ENCODE measurements at places on chromosomes 3 and 15. TPM values are rescaled to one million over a fixed set of nuclear protein-coding genes. Genes with fewer than 3 reads are reported as not detected.
A peak's percentile ranks its signal among the peaks of the same experiment; 100 is the strongest.

GRCh38 chr15:101139986-101140696 is 111.7 kb downstream of the CHSY1 start:
- H3K4me3 ChIP-seq = no peak overlapping the region
- no peaks in the 10 kb centered on the region for H3K36me3 ChIP-seq
- DNase-seq = no peak
- no peak overlapping the region for H3K27ac ChIP-seq

DNA sequence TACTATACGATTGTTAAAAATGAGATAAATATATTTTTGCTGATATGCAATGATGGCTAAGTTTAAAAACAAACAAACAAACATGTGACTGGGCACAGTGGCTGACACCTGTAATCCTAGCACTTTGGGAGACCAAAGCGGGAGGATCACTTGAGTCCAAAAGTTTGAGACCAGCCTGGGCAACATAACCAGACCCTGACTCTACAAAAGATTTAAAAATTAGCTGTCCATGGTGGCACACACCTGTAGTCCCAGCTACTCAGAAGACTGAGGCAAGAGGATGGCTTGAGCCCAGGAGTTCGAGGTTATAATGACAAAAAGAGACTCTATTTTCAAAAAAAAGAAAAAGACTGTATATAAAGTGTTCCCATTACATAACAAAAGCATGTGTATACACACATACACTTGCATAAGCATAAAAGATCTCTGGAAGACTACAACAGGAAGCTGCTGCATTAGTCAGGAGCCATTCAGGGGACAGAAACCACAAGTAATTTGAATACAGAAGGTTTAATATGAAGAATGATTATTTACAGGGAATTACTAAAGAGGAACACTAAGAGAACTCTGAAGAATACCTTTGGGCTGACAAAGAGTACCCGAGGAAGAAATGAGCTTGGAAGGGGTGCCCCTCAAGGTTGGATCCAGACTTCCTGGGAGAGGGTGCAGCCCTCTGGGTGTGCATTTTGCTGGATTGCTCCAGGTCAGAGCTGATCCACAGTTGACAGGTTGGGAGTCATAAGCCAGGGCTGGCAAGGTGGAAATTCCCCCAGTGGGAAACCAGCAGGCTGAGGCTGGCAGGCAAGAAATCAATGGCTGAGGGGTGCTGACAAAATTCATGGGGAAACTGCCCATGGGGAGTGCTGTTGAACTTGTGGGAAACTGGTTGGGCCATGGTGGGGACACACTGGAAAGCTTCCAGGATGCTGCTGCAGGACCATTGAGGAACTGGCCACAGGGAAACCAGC is 9.3 kb upstream of the TM4SF18 start:
- H3K27me3 ChIP-seq = no peaks in the 10 kb centered on the region
- DNase-seq = no peak
- no peak overlapping the region for H3K27ac ChIP-seq
- H3K4me3 ChIP-seq = no peak overlapping the region

Gene KBTBD13
- not detected for total RNA-seq

- no peaks in the 10 kb centered on the region for H3K36me3 ChIP-seq
- H3K4me1 ChIP-seq = no peaks in the 10 kb centered on the region
- no peak overlapping the region for H3K4me3 ChIP-seq
- H3K27ac ChIP-seq = no peak overlapping the region
- no peak for DNase-seq
These were observed 34.0 kb upstream of the SH3GL3 start for GRCh38 chr15:83413054-83413719.

DNA sequence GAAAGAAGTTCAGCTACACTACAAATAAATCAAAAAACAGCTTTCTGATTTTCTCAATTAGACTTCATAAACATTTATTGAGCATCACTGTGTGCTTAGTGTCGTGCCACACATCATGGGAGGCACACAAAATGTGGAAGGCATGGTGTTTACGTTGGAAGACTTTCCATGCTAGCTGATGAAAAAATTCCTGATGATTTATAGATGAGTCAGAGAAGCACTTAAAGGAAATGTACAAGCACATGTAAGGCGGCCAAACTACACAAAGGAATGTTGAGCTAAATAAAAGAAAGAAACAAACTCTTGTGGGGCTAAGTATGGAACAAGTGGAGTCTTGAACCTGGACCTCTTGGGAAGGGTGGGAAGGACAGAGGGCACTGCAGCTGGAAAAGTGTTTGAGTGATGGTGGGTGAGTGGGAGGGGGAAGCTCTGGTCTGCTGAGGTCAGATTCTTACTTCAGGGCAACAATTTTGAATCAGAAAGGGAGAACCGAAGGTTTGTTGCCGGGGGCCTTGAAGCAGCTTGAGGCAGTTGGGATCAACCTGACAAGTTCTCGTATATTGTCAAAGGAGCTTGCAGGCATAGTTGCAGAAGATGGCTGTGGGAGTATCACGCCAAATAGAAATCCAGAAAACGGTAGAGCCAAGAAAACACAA is 66.9 kb downstream of the FOXB1 start:
- H3K27me3 ChIP-seq = no peaks in the 10 kb centered on the region
- no peak for DNase-seq
- H3K4me1 ChIP-seq = peaks cover 3% of the 10 kb centered on the region
- H3K36me3 ChIP-seq = 0 out of 3 replicates have a peak, but pooled peaks cover 2% of the 10 kb centered on the region

DNA sequence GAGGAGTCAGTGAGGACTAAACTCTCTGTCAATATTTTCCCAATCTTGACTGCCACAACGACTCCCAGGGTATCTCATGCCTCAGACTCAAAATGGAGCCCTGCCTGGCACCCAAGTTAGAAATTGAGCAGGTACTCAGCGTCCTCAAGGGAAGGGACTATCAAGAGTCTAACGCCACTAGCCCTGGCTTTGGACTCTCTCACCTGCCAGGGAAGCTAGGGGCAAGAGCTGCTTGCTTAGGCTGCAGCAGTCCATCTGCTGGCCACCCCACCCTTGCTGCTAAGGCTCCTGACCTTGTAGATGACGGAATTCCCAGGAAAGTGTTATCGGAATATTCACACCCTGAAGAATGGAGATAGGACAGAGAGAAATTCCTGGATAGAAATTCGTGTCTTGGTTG is 33.0 kb downstream of the ZIC4 start:
- peak overlapping the region; percentile 30 for H3K4me3 ChIP-seq
- H3K27ac ChIP-seq = no peak overlapping the region
- peaks cover 3% of the 10 kb centered on the region for H3K4me1 ChIP-seq
- DNase-seq = peak; percentile 45
- H3K36me3 ChIP-seq = no peaks in the 10 kb centered on the region

GRCh38 chr15:63332367-63333124 is 49.1 kb downstream of the CA12 start:
- H3K4me3 ChIP-seq = no peak overlapping the region
- H3K36me3 ChIP-seq = no peaks in the 10 kb centered on the region
- H3K27ac ChIP-seq = no peak overlapping the region
- no peaks in the 10 kb centered on the region for H3K27me3 ChIP-seq
- no peak for DNase-seq

Gene B3GALNT1
- total RNA-seq = 14.7 TPM

GRCh38 chr3:157029365-157029790 is 130.6 kb downstream of the CCNL1 start:
- H3K4me1 ChIP-seq = no peaks in the 10 kb centered on the region
- DNase-seq = no peak
- H3K27me3 ChIP-seq = no peaks in the 10 kb centered on the region
- H3K36me3 ChIP-seq = no peaks in the 10 kb centered on the region
- no peak overlapping the region for H3K4me3 ChIP-seq
- no peak overlapping the region for H3K27ac ChIP-seq

DNA sequence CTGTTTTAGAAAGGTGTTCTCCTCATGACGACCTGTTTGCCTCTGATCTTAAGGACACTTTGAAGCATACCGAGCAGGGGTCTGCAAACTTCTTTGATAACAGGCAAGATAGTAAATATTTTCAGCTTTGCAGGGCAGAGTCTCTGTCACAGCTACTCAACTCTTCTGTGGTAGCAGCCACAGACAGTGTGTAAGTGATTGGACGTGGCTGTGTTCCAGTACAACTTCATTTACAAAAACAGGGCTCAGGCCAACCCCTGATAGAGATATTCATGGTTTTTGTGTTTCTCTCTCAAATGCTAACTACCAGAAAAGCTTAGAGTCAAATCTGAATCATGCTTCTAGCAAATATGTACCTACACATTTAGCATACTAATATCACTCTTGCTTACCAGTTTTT is 51.5 kb downstream of the TGFBR2 start:
- peaks cover 17% of the 10 kb centered on the region for H3K4me1 ChIP-seq
- no peak overlapping the region for H3K4me3 ChIP-seq
- no peaks in the 10 kb centered on the region for H3K27me3 ChIP-seq

Gene GPR27
- total RNA-seq = 17.7 TPM

Gene ZFYVE19
- 10.7 TPM for total RNA-seq

Gene NPAP1
- 0.07 TPM for total RNA-seq

Gene ARGFX
- not detected for total RNA-seq

- DNase-seq = no peak
- no peaks in the 10 kb centered on the region for H3K27me3 ChIP-seq
- H3K4me3 ChIP-seq = no peak overlapping the region
These were observed 55.9 kb downstream of the MRPS25 start for GRCh38 chr3:15009167-15009566.

Gene PEX5L
- total RNA-seq = 1.4 TPM

- no peak for DNase-seq
- H3K36me3 ChIP-seq = no peaks in the 10 kb centered on the region
- H3K4me3 ChIP-seq = no peak overlapping the region
- no peaks in the 10 kb centered on the region for H3K4me1 ChIP-seq
- H3K27me3 ChIP-seq = no peaks in the 10 kb centered on the region
These were observed 95.1 kb upstream of the MRPS22 start for GRCh38 chr3:139248593-139249255.

Gene C2CD4A
- total RNA-seq = not detected

Measured in H9 (cell line).